NCI-H1436 (cell line): ENCODE measurements at places on chromosomes 6 and 20.

DNA sequence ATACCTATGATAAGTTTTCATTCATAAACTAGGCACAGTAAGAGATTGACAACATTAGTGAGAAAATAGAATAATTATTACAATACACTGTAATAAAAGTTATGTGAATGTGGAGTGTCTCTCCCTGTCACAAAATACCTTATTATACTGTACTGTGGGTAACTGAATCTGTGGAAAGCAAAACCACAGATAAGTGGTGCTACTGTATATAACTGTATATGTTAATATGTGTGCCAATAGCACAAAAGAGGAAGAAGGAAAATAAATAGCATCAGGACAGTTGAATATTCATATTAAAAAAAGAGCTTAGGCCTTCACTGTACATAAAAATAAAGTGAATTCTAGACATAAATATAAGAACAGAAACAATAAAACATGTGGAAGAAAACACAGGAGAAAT lies 243.5 kb downstream of the CDKAL1 start:
- DNase-seq: no peak

- DNase-seq: no peak
These were observed 43.9 kb upstream of the PAX1 start for GRCh38 chr20:21661488-21662055.

- DNase-seq: no peak
These were observed 246.6 kb upstream of the JAG1 start for GRCh38 chr20:10920396-10920795.

- no peak for DNase-seq
These were observed 164.0 kb downstream of the GMDS start for GRCh38 chr6:2081155-2082138.

DNA sequence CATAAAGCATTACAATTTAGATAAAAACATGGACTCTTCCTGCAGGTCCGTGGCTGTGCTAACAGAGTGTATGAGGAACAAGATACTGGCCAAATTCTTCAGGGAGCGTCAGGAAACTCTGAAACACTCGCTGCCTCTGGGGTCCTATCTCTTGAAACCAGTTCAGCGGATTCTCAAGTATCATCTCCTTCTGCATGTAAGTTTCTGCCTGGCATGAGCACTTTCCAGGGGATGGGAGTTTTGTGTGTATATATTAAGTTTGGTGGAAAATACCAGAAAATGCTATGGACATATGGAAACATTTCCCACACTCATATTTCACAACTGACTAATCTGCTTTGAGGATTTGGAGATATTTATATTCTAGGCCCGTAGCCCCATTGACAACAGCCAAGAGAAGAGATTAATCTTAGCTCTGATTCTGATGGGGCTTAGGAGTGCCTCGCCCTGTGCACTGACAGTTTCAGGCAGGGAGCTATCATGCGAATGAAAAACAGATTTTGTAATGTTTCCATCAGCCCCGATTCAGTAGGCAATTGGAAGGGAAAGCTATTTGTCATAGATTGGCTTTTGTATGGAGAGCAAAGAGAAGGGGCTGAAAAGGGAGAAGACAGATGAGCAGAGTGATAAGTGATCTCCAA lies 64.7 kb upstream of the MTHFD1L start:
- DNase-seq: no peak

GRCh38 chr20:1688886-1689538 lies 31.4 kb upstream of the SIRPG start:
- DNase-seq: no peak
